Motor neuron (in vitro differentiated cells): ENCODE measurements at places on chromosomes 6 and 20. TPM values are rescaled to one million over a fixed set of nuclear protein-coding genes. Genes with fewer than 3 reads are reported as not detected.

Gene MEP1A
- not detected in 2 replicates for total RNA-seq

Gene KCNB1
- total RNA-seq = 5.3 and 11.3 TPM in 2 replicates

Gene RWDD2A
- total RNA-seq = 9.9 and 10.2 TPM in 2 replicates

Gene VNN1
- total RNA-seq = not detected in 2 replicates

Gene PDYN
- 0.10 and 0.11 TPM in 2 replicates for total RNA-seq

Gene PNLDC1
- total RNA-seq = not detected in 2 replicates

Gene C4A
- total RNA-seq = 34.0 and 34.6 TPM in 2 replicates

Gene PDE10A
- 15.3 and 15.9 TPM in 2 replicates for total RNA-seq

Gene OOEP
- total RNA-seq = not detected in 2 replicates

Gene HEY2
- total RNA-seq = 5.7 and 6.7 TPM in 2 replicates
